GM20000 (cell line): ENCODE measurements at places on chromosomes 1 and 21.

- no peak for DNase-seq
These were observed 363.8 kb downstream of the PTPRC start for GRCh38 chr1:199002661-199003060.

- no peak for DNase-seq
These were observed 485.3 kb upstream of the NFIA start for GRCh38 chr1:60596791-60597750.

DNA sequence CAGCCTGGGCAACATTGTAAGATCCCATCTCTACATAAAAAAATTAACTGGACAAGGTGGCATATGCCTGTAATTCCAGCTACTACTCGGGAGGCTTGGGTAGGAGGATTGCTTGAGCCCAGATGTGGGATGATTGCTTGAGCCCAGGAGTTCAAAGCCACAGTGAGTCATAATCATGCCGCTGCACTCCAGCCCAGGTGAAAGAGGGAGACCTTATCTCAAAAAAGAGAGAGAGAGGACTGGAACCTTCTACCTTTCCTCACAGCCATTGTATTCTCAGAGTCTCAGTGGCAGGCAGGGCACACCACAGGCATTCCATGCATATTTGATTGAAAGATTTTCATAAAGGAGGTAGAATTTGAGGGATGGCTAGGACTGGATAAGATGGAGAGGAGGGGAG is 78.4 kb downstream of the KIF14 start:
- DNase-seq, result no peak

DNA sequence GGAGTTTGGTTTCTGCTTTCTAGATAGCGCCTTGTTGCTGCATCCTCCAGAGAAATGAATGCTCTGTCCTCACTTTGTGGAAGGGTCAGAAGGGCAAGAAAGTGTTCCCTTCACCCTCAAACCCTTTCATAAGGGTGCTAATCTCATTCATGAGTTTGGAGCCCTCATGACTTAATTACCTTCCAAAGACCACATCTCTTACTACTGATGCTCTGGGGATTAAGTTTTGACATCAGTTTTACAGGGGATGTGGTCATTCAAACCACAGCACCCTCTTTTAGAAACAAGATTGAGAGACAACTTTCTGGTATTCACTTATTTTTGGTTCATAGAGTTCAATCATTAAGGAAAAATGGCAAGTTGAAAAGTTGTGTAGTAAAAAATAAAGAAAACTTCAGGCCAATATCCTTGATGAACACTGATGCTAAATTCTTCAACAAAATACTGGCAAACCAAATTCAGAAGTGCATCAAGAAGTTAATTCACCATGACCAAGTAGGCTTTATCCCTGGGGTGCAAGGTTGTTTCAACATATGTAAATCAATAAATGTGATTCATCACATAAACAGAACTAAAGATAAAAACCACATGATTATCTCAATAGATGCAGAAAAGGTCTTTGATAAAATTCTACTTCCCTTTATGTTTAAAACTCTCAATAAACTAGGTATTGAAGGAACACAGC is 442.1 kb downstream of the PTBP2 start:
- no peak for DNase-seq

DNA sequence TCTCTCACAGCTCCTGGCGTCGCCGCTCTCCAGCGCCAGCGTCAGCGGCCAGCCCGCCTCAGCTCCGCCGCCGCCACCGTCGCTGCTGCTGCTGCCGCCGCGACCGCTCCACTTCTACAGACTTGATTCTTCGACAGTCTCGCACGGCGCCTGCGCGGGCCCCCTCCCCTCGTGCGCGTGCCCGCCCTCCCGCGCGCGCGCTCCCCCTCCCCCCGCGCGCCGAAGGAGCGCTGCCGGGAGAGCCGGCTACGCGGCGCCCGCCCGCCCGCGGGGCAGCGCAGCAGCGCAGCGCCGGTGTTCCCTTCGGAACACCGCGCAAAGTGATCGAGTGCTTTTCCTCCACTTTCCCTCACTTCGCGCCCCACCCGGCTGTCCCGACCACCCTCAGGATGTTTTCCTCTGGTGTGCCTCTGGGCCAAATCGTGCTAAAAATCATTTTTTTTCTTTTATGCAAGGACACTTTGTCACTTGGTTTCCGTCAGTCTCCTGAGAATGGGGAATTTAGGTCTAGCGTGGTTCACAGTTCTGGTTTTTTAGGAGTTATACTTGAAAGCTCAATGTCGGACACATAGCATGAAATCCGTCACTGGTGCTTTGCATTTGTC is at the start of gene IRF2BP2:
Gene IRF2BP2 (minus strand): TSS at position 118 of the 605 bp plus-strand sequence. CDS start 684 bp downstream, outside the sequence.
- DNase-seq, result peak; percentile 94

DNA sequence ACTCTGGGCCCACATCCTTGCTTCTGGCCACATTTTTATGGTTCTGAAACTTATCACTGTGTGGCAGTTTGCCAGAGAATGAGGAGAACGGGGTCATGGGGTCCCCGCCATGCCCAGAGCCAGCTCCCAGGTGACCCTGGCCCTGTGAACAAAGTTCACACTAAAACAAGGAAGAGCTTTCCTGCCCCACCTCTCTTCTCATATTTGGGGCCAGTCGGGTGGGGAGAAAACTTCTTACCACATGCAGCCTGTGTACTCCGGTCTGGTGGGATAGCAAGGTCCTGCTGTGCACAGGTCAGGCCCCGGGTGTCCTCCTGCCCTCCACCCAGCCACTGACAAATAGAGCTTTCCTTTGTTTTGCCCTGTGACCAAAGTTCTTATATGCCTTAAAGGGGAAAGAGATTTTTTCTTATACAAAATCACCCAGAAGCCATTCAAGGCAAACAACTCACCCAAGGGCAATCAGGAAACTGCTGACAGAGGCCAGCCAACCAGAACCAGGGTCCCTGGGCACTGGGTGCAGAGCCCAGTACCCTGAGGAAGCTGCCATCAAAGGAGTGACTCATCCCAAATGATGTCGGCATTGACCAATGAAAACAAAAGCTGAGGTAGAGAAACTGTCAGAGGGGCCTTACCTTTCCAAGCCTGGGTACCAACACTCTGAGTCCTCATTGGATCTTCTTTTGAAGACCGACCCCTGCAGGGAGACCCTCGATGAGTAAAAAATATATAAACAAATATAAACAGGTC is 53.6 kb downstream of the OLIG1 start:
- no peak for DNase-seq
